Erythroblast (primary cell): ENCODE measurements at places on chromosomes 4 and X.

- no peak for DNase-seq
Observed at GRCh38 chrX:39477762-39478120, 620.0 kb downstream of the BCOR start.

GRCh38 chr4:89072921-89073320 is 15.9 kb upstream of the FAM13A start:
- DNase-seq, result no peak

- no peak for DNase-seq
Observed at GRCh38 chrX:24607616-24608015, 39.5 kb downstream of the PCYT1B start.

DNA sequence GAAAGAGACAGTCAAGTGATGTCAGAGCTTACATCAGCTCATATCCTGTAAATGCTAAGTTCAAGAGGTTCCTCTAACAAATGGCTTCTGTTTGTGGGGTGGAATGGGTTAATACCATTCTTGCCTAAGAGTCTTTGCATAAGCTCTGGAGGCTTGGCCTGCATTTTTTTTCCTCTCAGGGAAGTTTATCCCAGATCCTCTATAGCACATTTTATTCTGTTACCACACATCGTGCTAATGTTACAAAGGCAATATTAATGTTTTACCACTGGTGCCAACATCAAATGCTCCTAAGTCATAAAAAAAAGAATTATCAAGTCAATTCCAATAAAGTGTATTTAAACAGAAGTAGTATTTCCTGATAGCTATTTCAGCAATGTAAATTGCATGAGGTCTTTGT is 2.9 kb upstream of the ADH6 start:
- no peak for DNase-seq

DNA sequence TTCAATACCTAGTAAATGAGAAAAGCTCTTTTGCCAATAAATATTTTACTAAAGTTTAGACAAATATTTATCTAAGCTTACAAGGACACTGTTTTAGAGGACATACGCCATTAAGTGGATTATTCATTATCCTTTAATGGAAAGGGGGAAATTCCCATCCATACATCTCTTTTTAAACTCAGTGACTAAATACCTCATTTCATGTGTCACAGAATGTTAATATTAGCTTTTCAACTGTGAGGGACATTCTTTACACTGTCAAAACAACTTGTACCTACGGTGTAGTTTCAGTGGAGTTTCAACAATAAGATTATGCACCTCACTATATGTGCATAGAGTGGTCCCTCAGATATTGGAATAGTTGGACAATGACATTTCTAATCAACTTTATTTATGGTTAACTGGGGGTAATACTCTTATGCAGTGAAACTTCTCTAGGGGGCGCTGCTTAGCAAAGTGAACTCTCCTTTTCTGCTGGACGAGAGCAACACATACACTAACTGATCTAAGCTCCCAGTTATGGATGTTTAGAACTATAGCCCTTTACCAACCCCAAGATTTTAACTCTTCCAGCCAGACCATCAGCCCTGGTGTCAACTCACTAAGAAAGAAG is 9.7 kb downstream of the HS6ST2 start:
- DNase-seq, result peak; percentile 1

DNA sequence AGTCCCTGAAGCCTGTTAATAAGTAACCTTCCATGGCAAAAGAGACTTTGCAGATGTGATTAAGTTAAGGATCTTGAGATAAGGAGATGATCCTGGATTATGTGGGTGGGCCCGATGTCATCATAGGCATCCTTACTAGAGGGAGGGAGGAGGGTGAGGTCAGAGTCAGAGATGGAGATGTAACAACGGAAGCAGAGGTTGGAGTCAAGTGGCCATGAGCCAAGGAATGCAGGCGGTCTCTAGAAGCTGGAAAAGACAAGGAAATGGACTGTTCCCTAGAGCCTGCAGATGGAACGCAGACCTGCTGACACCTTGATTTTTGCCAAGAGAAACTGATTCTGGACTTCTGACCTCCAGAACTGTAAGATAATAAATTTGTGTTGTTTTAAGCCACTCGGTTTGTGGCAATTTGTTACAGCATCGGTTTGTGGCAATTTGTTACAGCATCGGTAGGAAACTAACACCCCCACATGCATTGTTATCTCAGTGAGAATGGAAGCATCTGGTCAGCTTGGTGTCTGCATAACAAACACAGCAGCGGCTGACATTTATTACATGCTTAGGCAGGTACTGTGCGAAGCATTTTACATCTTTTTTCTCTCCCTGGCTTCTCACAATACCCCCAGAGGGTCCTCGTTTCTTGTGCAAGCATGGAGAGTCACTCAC is 55.6 kb downstream of the CLDN34 start:
- DNase-seq, result no peak

- no peak for DNase-seq
Observed at GRCh38 chr4:5798462-5798861, 87.5 kb downstream of the EVC start.

DNA sequence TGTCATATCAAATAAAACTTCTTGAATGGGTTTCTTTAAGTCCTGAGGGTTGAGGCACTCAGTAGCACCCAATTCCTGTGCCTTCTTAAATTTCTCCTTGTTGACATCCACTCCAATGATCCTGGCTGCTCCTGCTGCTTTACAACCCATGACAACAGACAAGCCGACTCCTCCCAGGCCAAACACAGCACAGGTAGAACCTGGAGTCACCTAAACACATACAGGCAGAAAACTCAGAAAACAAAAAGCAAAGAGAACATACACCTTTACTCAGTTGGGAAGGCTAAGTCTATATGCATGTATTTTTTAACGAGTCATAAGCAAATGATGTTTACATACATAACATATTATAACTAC is 10.3 kb downstream of the ADH6 start:
- DNase-seq, result no peak

DNA sequence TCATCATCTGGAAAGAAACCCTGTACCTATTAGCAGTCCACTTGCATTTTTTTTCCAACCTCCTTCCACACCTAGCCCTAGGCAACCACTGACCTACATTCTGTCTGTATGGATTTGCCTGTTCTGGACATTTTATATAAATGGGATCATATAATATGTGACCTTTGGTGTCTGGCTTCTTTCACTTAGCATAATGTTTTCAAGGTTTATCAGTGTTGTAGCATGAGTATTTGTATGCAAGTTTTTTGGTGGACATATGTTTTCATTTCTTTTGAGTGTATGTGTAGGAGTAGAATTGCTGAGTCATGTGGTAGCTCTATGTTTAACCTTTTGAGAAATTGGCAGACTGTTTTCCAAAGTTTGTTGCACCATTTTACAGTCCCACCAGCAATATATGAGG is 198.6 kb downstream of the CEP135 start:
- peak; percentile 37 for DNase-seq

DNA sequence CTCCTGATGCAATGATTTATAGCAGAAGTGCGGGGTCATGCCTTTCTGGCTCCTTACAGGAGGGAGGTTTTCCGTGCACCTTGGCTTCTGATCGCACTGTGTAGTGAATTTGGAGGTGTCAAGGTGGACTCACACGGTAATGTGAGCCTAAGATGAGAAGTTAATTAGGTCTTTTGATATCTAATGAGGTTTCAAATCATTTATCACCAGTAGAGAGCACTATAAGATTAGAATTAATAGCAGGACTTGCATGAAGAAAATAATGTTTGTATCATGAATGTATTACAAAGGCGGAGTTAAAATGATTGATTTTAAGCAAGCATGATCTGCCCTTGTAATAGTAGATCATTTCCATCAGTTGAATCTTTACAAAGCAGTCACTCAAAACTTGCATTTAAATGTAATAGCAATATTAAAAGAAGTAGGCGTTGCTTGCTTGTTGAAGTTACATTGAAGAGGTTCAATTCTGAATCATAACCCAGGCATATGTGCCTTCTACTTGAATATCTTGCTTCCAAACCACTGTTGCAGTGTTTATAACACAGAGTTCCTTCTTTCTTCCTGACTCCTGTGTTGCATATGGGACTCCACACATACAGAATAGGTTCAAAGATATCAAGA is 152.1 kb downstream of the FMR1NB start:
- peak; percentile 0 for DNase-seq
